Activated T-cell treated with anti-CD3 and anti-CD28 coated beads for 1 hour (primary cell): ENCODE measurements at places on chromosomes 12 and 14.

GRCh38 chr14:31992011-31992447 lies 85.1 kb upstream of the ARHGAP5 start:
- DNase-seq: no peak

GRCh38 chr12:98751580-98752115 lies 106.6 kb downstream of the APAF1 start:
- DNase-seq: no peak

- no peak for DNase-seq
Measured at GRCh38 chr14:49408187-49408933, 177.8 kb downstream of the RPS29 start.

GRCh38 chr12:105504286-105504685 lies 173.8 kb downstream of the C12orf75 start:
- DNase-seq: no peak

GRCh38 chr12:51827925-51828818 lies 20.3 kb downstream of the FIGNL2 start:
- DNase-seq: no peak

- no peak for DNase-seq
Measured at GRCh38 chr14:65789363-65789762, 376.8 kb downstream of the FUT8 start.

DNA sequence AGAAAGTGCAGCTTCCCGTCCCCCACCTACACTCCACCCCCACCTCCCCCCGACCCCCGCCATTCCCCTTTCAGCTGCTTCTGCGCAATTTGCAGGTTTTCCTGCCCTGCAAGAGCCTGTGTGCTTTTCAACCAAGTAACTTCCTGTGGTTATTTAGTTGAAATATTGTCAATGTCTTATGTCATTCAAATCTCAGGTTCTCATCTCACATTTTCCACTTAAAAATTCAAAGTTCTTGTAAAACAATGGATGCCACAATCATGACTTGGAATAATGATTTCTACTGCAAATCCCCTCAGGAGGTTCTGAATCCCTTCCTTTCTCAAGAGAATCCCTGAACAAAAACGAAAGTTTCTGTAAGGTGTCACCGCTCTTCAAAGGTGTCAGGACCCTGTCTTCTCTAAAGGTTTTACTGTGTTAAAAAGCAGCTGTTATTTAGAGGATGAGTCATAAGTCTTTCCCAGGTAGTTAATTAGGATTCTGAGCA lies 31.6 kb downstream of the WBP11 start:
- peak; percentile 30 for DNase-seq

DNA sequence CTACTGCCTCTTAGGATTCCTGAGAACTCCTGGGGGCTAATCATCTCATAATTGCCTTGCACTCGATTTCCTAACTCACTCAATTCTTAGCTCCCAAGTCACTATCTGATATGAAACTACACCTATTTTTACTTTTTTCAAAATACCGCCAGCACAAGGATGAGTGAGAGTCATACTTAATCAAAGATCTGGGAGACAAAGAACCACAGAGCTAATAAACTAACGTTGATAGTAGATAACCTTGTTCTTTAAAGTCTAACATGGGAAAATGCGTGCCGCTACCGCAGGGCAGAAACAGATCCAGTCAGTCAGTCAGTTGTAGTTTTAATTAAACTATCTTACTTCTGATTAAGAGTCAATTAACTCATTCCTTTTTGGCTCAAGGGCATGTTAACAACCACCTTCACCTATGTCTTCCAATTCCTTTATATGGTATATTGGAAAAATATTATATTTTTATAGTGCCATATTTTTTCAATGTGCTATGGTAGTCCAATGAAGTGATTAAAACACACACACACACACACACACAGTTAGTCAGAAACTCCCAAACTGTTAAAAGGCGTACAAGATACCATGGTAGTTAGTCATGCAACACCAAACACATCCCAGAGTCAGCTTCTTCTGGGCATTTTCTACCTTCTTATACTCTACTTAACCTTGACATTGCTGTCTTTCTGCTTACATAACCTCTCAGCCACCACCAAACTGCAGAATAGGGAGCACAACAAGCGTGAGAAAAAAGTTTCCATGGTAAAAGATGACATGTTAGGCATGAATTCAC lies 114.0 kb downstream of the KLHL28 start:
- DNase-seq: no peak

DNA sequence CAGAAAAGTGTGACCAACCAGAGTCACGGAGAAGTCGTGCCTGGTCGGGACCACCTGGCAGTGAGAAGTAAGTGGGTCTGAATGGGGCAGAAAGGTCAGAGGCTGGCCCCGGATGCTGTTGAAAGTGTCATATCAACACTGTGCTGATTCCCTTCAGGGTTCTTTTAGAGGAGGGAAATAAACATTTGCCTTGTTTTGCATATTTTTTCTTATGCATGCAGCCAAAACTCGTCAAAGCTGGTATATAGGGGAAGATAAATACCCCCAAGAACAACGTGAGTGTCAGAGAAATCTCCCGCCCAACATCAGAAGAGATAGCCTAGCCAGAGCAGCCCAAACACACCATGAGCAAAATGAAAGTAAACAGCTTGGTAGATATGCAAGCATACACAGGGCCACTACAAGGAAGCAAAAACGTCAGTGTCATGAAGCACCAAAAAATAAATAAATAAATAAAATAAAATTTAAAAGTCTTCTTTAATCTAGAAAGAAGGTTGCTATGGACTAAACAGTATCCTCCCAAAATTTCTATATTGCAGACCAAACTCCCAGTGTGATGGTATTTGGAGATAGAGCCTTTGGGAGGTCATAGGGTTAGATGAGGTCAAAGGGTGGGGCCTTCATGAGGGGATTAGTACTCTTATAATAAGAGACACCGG lies 22.1 kb downstream of the EIF5 start:
- DNase-seq: no peak

GRCh38 chr12:69947897-69948296 lies 122.9 kb downstream of the MYRFL start:
- DNase-seq: no peak

DNA sequence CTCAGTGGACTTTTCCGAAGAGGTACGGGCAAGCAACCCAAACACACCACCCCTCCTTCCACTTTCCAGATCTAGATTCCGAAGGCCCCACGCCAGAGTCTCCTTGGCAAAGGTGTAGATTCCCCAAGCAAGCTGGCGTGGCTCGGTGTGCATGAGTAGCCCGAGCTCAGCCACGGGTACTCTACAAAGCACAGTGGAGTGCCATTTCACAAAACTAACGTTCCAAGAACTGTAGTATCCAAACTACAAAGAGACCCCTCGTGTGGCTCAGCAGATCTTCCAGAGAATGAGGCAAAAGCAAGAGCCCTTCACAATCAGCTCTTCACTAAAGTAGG lies 72.1 kb downstream of the FOXN3 start:
- DNase-seq: no peak

DNA sequence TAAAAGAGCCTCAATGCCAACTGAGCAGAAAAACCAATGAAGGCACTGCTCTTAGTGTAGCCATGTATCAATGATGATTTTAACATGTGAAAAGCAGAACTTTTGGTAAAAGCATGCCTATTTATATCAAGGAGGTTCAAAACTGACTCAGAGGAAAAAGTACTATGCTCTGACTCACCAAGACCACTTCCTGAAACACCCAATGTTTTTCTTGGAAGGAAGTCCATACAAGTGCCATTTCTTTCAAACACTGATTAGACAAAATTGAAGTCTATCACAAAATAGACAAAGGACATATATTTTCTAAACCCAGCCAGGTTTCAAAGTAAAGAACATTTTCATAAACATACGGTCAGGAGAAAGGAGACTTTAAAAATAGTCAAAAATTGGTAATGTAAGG lies 88.6 kb downstream of the EPS8 start:
- no peak for DNase-seq

DNA sequence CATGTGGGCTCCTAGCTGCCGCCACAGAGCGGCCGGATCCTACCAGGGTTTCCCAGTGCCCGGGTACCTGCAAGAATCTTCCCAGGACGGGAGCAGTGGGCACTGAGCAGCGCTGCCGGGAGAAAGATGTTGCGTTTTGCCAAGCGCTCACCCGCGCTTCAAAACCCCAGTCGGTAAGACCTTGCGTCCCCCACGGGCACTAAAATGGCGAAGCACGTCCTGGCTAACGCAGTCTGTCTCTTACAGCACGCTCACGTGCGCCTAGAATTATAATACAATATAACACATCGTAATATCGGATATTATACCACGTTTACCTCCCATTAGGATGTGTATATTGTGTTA lies 35.1 kb upstream of the TBX5 start:
- no peak for DNase-seq

- no peak for DNase-seq
Measured at GRCh38 chr12:21252070-21252469, 82.6 kb downstream of the SLCO1A2 start.
